ENCODE measurements at places on chromosomes 2 and 18.
A peak's percentile ranks its signal among the peaks of the same experiment; 100 is the strongest.

- no peak for DNase-seq
Observed at GRCh38 chr2:120883607-120884440, 148.2 kb downstream of the GLI2 start.

DNA sequence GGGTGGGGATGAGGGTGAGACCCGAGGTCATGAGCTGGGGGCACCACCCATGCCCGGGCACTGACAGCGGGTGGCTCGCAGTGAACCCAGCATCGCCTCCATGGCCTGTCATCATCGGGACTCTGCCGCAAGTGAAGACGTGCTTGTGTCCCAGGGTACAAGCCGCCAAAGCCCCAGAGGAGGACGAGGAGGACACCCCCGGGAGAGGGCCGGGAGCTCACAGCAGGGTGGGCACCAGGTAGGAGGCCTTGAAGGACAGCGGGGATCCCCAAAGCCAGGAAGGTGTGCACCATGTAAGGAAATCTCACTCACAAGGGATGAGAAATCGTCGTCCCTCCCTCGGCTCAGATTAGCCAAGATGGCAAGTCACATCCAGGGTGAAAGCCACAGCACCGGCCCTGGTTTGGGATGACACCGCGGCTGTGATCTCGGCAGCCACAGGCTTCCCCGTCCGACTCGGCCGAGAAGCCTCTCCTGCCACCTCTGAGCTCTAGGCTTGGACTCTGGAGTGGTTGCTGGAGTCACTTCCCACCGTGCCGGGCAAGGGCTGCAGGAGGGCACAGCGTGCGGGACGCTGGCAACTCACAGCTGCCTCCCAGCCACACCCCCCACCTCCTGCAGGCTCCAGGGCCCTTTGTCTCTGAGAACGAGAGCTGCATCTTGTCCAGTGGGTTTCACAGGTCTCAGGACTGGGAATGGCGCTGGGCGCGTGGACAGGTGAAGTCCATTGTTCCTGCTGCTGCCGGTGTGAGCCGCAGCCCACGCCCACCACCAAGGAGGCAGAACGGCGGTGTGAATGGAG is 81.6 kb upstream of the CTDP1 start:
- peak; percentile 64 for DNase-seq

DNA sequence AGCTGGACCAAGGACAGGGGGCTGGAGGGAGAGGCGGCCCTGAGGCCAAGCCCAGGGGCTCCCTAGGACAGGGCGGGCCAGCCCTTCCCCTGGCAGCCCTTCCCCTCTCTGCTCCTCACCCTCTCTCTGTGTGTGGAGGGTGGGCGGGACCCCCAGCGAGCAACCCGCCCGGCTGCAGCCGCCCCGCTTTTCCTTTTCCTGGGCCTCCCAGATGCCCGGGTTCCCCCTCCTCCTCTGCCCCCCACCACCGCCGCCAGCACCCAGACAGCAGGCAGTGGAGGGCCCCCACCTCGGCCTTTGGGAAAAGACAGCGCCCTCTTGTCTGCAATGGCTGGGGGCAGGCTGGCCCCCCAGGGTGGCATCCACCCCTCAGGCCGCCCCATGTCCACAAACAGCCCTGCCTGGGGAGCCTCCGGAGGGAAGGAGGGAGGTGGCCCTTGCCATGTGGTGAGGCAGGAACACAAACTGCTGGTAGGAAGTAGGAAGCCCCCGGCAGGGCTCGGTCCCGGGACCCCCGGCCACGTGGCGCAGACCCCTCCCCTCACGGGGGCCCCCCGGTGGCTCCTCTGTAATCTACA is 135.1 kb upstream of the CTDP1 start:
- no peak for DNase-seq

DNA sequence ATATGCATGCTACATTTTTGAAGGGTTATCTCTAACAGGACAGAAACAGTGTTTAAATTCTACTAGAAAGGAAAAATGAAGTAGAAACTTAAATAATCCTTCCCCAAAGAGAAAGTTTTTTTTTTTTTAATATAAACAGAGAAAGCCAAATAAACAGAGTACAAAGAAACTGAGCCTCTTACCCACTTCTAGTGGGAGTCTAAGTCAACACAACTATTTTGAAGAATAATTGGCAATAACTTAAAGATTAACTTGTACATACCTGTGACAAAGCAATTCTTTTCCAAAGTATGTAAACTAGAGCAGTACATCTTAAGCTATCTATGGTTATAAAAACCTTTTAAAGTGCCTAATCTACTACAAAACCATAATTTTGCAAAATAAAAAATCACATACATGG is 224.7 kb downstream of the KCNH7 start:
- no peak for DNase-seq

DNA sequence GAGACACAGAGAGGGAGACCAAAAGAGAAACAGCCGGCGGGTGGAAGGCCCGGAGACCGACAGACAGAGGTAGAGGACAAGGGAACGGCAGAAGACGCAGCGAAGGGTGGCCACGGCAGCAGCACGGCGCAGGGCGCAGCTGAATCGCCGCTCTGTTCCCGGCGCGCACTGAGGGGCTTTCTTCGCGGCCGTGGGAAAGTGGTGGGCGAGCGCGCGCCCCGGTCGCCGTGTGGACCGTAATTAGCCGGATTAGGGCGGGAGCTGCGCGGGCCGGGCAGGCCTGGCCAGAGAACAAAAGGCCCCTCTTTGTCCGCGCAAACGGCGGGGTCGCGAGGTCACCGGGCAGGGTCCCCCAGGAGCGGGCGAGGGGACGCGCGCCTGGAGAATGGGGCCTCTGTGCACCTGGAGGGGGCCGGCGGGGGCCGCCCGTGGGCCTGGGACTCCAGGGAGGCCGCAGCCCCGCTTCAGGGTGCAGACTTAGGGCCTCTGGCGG is 158.3 kb downstream of the ZFP36L2 start:
- DNase-seq, result no peak

GRCh38 chr2:155525199-155525598 is 807.3 kb downstream of the NR4A2 start:
- no peak for DNase-seq

DNA sequence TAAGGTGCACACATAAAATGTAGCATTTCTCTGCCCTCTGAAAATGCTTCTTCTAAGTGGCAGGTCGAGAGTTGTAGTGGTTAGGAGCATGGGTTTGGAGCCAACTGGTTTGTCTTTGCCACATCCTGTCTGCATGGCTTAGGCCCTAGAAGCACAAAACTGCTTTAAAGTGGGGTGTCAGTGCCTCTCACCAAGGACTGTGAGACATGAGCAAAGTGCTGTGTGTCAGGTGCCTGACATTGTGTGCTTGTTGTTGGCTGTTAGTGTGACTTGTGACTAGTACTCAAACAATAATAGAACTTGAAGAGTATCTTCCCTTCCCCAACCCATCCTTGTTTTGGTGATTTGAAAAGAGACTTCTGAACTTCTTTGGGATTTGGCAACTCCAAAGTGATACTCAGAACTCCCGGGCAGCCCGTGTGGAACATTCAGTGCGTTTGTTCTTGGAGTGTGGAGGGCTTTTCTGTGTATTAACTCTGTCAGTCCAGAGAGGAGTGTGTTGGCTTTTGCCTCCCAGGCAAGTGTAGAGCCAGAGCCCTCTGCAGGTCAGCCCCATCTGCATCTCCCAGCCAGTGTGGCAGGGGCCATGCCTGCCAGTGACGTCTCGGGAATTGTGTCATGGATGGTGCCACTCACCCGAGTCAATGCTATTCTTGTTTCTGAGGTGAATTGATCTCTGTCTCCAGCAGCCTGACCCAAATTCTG is 5.0 kb downstream of the MGAT5 start:
- DNase-seq, result no peak

GRCh38 chr18:9478545-9478944 is 3.2 kb downstream of the RALBP1 start:
- no peak for DNase-seq

DNA sequence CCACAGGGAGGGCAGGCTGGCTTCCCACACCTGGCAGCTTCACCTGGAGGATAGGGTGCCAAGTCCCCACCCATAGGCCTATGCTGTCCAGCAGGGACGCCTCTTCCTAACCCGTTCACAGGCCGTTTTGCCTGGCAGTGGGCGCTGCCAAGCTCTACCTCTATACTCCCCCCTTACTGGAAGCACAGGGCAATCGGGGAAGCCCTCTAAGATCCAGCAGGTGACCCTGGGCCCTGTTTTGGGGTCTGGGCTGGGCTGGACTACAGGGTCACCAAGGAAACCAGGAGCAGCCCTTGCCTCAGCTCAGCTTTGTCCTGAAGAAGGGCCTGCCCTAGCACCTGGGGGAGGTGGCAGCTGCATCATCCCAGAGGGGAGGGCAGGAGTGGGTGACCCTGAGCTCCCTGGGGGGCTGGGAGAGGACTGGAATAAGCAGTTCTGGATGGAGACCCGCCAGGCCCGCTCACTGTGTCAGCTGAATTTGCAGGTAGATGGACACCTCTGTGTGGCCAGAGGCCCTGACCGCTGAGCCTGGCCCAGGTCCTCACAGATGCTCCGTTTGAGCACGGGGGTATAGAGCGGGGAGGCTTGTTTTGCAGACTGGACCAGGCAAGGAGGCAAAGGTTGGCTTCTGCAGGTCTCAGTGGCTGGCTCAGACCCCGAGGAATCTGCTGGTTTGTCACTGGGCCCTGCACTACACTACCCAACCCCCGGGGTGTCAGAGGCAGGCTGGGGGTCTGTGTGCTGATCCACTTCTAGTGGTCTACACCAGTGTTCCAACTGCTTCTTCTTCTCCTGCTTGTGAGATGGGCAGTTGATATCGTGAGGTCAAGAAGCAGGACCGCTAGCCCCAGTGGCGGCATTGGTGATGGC is 163.1 kb downstream of the ASB1 start:
- DNase-seq, result no peak
